ENCODE measurements at places on chromosomes 11 and 22.

DNA sequence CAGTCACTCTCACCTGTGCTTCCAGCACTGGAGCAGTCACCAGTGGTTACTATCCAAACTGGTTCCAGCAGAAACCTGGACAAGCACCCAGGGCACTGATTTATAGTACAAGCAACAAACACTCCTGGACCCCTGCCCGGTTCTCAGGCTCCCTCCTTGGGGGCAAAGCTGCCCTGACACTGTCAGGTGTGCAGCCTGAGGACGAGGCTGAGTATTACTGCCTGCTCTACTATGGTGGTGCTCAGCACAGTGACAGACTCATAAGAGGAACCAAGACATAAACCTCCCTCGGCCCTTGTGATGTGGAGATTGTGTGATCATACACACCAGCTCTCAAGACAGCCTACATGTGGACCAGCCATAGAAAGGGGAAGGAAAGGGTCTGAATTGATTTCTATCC is 113.3 kb downstream of the ZNF280B start:
- DNase-seq, result no peak

GRCh38 chr11:24773322-24773721 is 276.5 kb downstream of the LUZP2 start:
- no peak for DNase-seq

- no peak for DNase-seq
Measured at GRCh38 chr11:90329043-90329442, 106.2 kb upstream of the CHORDC1 start.

GRCh38 chr11:11969380-11970215 is 38.8 kb downstream of the DKK3 start:
- DNase-seq, result no peak

GRCh38 chr22:29734838-29735237 is 15.0 kb downstream of the CABP7 start:
- DNase-seq, result no peak

DNA sequence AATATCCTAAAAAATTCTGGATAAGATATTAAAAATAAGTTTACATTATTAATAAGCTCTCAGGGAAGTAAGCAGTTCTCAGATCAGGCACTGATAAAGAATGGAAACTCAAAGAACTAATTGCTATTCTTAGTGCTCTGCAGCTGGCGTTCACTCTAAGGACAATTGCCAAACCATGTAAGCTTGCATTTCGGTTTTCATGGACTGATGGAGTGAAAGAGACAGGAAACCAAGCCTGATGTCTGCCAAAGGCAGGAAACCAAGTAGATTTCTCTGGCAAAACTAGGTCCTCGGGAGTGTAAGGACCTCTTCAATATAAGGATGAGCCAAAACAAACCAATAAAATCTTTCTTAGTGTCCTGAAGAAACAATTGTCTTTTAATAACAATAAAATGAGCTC is 355.2 kb downstream of the RAB38 start:
- DNase-seq, result no peak

GRCh38 chr11:18700375-18700774 is 1.8 kb downstream of the TMEM86A start:
- no peak for DNase-seq

GRCh38 chr11:15737320-15737719 is 619.0 kb downstream of the SOX6 start:
- DNase-seq, result no peak

DNA sequence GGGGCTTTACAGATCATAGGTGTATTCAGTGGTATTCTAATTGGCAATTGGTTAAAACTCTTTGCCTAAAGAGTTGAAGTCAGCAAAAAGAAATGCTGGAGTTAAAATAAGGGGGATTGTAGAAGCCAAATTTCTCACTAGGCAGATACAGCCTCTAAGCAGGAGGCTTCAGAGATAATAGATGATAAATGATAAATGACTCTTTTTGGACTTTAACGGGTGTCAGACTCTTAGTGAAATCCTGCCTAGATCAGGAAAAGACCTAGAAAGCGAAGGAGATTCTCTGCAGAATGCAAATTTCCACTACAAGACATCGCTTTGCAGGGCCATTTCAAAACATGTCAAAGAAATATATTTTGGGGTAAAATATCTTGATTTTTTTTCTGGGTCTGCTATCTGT is 182.8 kb downstream of the FAM76B start:
- DNase-seq, result no peak

- DNase-seq, result no peak
Measured at GRCh38 chr11:2140411-2141400, 1.5 kb upstream of the IGF2 start.

DNA sequence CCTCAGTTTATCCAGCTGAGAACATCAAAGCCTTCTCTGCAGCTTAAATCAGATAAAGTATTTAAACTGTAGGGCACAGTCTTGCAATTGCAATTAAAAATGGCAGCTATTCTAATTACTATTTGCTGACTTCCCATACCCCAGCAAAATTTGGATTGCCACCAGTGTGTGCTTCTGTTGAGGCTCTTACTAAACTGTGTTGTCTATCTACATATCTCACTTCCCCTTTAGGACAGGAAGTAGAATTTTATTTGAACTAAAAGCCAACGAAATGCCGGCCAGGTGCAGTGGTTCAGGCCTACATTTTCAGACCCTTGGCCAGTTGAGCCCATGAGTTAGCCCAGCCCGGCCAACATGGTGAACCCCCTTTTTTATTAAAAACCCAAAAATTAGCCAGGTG is 7.1 kb downstream of the SAA4 start:
- no peak for DNase-seq

- no peak for DNase-seq
Measured at GRCh38 chr22:36497910-36498665, 8.8 kb downstream of the FOXRED2 start.

DNA sequence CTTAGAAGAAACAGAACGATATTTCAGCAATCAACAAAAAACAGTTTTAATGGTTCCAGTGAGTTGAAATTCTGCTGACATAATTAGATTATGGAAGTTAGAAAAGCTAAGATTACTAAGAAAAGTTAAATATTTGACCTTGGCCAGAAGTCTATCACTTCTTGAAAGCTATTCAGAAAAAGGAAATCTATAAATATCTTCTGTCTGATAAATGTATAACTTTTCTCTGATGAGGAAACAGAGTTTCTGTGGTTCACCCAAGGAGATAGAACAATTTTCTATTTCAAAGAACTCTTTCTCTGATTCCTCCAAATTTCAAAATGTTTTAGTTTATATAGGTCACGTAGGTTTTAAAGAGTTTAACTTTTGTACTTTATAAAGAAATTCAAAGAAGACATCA is 438.4 kb upstream of the CHORDC1 start:
- DNase-seq, result no peak

DNA sequence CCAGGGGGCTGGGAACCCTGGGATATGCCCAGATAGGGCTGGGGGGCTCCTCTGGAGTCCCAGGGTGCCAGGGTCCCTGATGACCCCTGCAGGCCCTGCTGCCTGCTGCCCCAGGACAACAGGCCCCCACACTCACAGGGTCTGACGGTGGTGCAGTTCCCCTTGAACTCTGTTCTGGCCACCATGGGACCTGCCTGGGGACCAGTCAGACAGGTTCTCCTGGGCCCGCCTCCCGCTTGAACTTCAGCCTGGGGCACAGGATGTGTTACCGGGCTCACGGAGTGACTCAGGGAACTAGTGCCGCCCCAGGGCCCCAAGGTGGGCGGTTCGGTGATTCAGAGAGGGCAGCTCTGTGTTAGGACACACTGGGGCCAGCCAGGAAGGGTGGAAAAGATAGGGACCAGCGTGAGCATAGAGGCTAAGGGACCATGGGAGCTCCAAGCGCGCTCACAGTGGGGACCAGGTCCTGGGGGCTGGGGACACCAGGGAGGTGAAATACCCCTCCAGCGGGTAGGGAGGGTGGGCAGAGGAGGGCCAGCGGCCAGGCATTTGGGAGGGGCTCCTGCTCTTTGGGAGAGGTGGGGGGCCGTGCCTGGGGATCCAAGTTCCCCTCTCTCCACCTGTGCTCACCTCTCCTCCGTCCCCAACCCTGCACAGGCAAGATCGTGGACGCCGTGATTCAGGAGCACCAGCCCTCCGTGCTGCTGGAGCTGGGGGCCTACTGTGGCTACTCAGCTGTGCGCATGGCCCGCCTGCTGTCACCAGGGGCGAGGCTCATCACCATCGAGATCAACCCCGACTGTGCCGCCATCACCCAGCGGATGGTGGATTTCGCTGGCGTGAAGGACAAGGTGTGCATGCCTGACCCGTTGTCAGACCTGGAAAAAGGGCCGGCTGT is 21.5 kb upstream of the TXNRD2 start:
- no peak for DNase-seq

- no peak for DNase-seq
Measured at GRCh38 chr11:7749456-7749855, 43.2 kb upstream of the OVCH2 start.

DNA sequence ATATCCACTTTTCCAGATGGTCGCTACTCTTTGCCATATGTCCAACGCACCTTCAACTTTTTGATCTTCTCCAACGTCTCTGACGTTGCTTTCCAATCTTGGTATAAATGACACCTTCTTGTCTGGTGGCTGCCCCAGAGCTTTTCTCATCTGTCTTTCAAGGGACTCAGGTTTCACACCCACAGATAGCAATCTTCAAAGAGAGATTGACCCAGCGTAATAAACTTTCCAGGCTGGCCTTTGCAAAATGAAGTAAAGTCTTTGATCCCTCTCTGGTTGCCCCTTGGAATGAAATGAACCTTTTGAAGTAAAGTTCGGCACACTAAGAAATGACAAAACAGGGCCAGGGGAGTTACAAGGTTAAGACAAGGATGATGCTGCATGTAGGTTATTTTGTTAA is 138.4 kb upstream of the BDNF start:
- DNase-seq, result no peak

DNA sequence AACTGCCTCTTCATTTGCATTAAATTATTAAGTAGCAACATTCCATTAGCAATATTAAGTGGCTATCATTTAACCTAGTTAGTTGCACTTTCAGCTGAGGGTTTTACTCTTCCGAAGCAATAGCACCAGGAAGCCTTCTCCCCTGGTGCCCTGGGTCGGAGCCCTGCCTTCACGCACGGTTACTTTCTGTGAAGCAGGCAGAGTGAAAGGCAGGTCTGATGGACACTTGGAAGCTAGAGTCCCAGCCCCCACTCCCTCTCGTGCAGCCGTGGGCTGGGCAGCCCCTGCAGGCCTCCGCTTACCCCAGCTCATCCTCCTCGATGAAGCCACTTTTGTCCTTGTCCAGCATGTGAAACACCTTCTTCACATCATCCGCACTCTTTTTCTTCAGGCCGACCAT is 2.0 kb downstream of the PVALB start:
- no peak for DNase-seq

- no peak for DNase-seq
Measured at GRCh38 chr22:28466399-28466798, 213.2 kb downstream of the TTC28 start.

GRCh38 chr11:35214226-35214770 is 75.3 kb downstream of the CD44 start:
- no peak for DNase-seq

- DNase-seq, result no peak
Measured at GRCh38 chr11:71189768-71190315, 62.5 kb downstream of the SHANK2 start.

DNA sequence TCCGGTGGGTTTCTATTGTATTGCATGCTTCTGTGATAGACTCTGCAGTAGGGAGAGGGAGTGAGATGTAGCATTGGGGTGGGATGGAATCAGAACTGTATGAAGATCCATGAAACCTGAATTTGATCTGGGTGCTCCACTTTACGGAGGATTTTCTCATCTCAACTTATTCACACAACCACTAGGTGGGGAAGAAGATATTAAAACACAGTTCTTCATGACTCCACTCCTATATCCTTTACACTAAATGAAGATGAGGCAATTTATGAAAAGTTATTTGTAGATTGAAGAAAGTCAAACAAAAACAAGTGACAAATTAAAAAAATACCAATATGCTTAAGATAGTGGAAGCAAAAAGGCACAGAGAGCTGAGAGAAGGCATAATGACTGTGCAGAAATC is 92.6 kb upstream of the PDGFD start:
- no peak for DNase-seq

DNA sequence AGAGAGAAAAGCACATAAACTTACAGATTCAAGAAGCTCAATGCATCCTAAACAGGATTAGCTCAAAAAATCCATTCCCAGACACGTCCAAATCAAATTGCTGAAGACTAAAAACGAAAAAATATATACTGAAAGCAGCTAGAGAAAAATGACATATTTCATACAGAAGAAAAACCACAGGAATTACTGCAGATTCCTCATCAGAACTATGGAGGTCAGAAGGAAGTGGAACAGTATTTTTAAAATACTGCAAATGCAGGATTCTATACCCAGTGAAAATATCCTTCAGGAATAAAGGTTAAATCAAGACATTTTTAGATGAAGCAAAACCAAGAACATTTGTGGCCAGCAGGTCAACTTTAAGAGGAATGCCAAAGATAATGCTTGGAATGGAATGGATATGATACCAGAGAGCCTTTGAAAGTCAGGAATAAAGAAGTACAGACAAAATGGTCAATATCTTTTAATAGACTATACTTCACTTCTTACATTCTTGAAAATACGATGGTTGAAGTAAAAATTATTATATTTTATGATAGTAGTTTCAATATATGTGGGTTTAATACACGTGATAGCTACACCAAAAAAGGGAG is 352.9 kb downstream of the CTTN start:
- no peak for DNase-seq

DNA sequence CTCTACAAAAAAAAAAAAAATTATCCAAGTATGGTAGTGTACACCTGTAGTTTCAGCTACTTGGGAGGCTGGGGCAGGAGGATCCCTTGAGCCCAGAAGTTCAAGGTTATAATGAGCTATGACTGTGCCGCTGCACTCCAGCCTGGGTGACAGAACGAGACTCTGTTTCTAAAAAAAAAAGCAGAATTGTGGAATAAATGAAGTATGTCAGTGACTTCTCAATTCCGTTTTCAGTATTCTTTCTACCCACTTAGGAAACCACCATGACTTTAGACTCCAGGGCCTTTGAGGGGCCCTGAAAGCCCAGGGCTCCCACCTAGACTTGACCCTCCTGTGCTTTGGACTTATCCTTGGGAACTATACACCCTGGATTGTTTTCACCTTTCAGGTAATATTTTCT is 6.5 kb upstream of the NUP160 start:
- DNase-seq, result no peak

GRCh38 chr11:2653198-2653551 is 46.6 kb downstream of the KCNQ1OT1 start:
- DNase-seq, result no peak

- no peak for DNase-seq
Measured at GRCh38 chr11:125257751-125258150, 93.2 kb downstream of the PKNOX2 start.

Measured in T-helper 9 cell (primary cell).